ENCODE measurements at places on chromosomes 11 and 22.

DNA sequence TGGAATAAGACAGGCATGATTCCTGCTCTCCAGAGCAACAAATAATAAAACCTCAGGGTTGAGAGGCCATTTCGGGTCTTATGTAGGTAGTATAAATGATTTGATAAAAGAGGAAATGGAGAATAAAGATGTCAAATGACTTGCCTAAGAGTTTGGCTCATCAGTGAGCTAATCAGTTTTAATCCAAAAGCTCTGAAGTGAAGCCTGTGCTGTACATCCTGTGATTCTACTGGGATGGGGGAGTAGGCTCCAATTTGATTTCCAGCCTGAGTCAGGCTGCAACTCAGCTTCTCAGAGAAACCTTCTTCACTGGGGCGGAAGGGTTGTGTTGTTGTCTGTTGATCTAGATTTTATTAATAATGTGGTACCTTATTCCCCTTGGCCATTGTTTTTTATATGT, 192.2 kb upstream of the SORL1-AS1 start:
- no peak for DNase-seq

GRCh38 chr11:38547462-38547861, 1949.4 kb upstream of the RAG2 start:
- DNase-seq, result no peak

- DNase-seq, result no peak
Measured at GRCh38 chr11:126823274-126823673, 177.3 kb downstream of the KIRREL3 start.

GRCh38 chr11:86755146-86755545, 45.2 kb upstream of the PRSS23 start:
- no peak for DNase-seq

DNA sequence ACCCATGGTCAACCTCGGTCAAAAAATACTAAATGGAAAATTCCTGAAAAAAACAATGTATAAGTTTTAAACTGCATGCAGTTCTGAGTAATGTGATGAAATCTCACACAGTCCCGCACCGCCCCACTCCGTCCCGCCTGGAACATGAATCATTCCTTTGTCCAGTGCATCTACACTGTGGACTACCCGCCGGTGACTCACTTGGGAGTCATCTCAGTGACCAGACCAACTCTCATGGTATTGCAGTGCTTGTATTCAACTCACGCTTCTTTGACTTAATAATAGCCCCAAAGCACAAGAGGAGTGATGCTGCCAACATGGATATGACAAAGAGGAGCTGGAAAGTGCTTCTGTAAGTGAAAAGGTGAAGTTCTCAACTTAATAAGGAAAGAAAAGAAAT, 48.8 kb downstream of the ARHGAP32 start:
- no peak for DNase-seq

DNA sequence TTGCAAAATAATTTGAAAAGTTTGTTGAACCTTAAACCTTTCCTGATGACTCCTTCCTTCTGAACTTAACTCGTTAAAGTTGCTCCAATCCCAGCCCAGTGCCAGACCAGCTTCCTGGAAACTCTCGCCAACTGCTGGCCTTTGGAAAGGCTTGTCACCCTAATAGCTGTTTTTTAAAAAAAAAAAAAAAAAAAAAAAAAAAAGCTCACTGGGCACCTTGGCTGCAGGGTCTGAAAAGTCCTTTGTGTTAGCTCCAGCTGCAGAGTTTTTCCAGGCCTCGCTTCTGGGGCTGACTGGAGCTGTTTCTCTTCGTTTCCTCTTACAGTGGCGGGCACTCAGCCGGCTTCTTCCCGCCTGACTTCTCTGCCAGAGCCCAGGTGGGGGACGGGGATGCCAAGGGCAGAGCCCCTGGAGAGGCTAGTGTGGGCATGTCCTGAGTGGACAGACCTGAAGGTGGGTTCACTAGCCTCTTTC, 25.1 kb downstream of the KCNQ1OT1 start:
- DNase-seq, result no peak

- no peak for DNase-seq
Measured at GRCh38 chr11:131899950-131900580, 529.6 kb downstream of the NTM start.

GRCh38 chr11:125890447-125891100, 3.1 kb downstream of the HYLS1 start:
- no peak for DNase-seq

GRCh38 chr22:50170453-50171318, at the start of gene PANX2:
PANX2 (plus strand) TSS chr22:50170731; CDS start chr22:50170731, 0 bp downstream.
- no peak for DNase-seq

GRCh38 chr11:126843096-126843495, 157.5 kb downstream of the KIRREL3 start:
- DNase-seq, result no peak
